Muscle of back (tissue), 13 donors: ENCODE measurements at places on chromosomes 13 and 19.

DNA sequence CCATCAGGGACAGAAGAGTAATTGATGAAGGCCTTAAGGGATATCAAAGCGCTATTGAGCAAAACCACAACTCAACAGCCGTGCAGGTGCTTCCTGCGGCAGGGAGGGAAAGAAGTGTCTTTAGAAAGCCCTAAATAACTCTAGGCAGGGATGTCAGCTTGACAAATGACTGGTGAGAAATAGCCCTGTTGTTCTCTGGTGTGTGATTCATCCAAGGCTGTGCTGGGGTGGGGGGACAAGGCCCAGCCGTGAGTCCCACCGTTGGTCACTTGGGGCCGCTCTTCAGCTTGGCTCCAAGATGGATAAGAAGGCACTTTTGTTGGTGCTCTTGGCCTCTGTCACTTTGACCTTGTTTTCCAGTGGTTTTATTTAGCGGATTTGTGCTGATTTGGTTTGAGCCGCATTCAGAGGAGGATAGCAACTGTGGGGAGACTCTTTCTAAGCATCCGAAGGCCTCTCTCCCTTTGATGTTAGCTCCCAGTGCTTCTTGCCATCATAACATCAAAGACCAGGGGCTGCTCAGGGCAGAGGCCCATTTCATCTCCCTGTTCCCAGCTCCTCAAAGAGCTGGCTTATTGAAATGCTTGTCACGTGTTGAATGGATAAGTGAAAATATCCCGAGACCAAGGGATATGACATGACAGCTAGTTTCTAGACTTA is 130.3 kb upstream of the SERP2 start:
- no peak for DNase-seq

DNA sequence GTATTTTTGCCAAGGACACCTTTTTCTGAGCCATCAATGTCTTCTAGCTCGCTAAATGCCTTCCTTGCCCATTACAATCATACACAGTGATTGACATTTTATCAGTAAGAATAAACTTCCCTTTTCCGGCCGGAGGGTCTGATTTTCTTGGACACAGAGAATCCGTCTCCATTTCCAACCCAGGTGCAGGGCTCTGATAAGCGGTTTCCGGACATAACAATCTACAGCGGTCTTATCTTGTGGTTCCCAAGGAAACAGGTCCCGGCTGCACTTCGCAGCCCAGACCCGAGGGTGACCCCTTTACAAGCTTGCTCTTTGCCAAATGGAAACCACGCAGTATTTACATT is 5.1 kb upstream of the ZNF77 start:
- DNase-seq = no peak

DNA sequence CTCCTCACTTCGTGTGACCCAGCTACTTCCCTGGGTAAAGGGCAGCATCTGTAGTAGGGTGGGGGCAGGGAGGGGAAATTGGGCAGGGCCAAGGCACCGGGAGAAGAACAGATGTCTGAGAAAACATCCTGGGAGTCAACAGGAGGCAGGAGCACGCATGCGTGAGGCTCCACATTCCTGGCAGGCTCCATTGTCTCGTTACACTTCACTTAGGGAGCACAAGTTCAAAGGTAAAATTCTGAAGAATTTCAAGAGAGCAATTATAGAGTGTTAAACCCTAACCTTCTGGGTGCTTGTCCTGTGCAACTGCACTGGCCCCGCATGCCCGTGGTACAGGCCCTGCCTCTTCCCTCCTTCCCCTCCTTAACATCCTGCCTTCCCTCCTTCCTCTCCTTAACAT is 79.6 kb upstream of the POMP start:
- no peak for DNase-seq

DNA sequence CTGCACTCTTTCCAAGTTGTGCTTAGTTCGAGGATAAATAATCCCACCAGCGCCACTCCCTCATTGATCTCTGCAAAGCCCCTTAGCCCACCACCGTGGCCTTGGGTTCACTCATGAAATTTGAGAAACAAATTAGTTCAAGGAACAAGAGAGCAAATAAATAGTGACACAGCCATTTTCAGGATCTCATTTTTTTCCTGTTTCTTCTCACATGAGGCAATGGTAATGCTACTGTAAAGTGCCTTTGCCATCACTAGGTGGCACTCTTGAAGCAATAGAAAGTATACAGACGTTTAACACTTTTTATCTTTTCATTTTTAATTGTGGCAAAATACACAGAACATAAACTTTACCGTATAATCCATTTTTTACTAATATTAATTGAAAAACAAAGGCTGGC is 76.8 kb upstream of the ZNF835 start:
- peak; percentile 36 for DNase-seq

DNA sequence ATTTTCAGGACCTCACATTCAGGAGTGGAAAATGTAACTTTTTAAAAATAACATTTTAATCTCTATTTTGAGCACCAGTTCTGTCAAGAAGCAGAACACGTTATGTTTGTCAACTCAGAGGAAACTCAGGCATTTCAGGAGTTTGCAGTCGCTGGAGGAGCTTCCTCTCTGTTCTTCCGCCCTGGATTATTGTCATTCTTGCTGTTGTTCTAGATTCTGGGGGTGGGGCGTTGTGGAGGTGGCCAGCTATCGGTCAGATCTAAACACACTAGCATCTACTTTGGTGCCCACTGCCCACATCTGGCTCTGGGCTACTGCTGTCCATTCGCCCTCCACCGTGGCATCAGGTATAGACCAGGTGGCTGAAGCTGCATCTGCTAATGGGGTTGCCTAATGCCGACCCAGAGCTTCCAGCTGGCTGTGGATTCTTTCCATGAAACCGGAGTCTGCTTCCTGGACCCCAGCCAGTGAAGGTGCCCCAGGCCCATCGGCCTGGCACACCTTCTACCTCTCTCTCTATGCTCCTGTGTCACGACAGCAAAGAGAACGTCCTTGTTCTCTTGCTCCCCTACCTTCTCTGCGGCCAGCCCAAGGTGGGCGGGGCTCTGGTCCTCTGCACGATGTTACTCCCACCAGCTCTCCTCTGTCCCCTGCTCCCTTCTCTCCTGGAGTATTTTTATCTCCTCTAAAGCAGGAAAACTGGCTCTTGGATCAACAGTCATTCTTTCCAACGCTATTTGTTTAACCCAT is 36.7 kb upstream of the DGKH start:
- DNase-seq = peak; percentile 6
